ENCODE measurements at places on chromosomes 13 and 19. TPM values are rescaled to one million over a fixed set of nuclear protein-coding genes. Genes with fewer than 3 reads are reported as not detected.

Gene HIF3A
- total RNA-seq: 0.68 TPM

Gene SIGLECL1
- total RNA-seq: not detected

Gene ZNF534
- not detected for total RNA-seq

Gene TBXA2R
- 0.24 TPM for total RNA-seq

Gene RASGRP4
- total RNA-seq: not detected

Gene ELOF1
- 36.5 TPM for total RNA-seq

Gene MYO1F
- not detected for total RNA-seq

Gene PEAK3
- not detected for total RNA-seq

Gene SLC1A6
- total RNA-seq: not detected

GRCh38 chr19:44260343-44260681, 626 bp downstream of the ZNF233 start:
- peak; percentile 17 for DNase-seq

DNA sequence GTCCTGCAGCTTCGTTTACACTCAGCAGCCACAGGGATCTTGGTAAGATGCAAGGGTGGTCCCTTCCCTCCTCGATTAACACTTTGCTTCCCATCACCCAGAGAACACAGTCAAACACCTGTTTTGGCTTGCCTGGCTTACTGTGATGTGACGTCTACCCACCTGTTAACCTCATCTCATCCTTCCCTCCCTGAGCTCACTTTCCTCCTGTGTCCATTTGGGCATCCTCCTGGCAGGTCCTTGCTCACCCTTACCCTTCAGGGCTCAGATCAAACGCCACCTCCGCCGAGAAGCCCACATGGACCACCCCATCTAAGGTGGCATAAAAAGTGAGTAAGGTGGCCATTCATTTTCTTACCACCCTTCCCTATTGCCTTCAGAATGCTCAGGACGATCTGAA, 9.2 kb downstream of the FIZ1 start:
- DNase-seq: no peak

- no peak for DNase-seq
Observed at GRCh38 chr13:26025196-26025595, 26.6 kb downstream of the SHISA2 start.

GRCh38 chr19:46025835-46026234, 3.0 kb upstream of the PGLYRP1 start:
- no peak for DNase-seq

DNA sequence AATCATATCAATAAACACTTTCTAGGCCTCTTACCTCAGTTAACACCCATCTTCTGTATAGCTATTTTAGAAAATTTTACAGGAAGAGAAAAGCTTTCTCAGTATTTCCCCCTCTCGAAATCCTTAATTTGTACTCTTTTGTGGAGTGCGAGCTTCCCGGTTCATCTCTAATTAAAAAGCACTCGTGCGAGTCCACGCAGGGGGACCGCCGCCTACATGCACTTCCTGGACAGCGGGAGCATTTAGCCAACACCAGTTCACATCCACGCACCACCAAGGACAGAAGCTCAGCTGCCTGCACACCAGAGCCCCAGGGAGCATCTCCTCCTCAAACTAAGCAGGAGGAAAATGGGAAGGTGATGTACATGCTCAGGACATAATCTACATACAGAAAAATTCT, 60.0 kb downstream of the RASA3 start:
- DNase-seq: no peak

DNA sequence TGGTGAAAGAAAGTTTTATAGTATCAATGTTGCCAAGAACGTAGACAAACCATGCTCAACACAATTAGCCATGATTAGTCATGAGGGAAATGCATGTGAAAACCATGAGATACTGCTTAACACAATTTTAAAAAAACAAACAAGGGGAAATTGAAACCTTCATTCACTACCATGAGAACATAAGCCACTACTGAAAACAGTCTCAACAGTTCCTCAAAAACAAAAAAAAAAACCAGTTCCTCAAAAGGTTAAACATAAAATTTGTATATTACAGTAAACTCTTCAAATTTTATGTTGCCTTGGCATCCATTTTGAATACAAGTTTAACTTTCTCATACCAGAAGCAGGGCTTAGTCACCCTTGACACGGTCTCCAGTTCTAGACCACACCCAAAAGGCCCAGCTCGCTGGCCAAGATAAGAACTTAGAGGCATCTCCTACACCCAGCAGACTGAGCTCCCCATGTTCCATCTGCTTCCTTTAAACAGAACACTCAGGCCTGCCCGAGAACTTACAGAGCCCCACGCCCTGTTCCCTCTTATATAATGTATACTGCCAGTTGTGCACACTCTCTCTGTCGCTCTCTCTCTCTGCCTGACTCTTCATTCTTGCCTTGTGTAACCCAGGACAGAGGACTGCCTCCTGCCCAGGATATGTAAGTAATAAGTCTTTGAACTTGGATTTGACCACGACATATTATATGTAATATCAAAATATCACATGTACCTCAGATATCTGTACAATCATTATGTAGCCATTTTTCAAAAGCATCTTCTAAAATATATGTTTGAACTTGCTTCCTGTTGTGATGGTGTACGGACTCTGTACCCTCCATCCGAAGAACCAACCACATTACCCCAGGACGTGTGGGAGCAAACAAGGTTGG, 67.4 kb downstream of the STK24 start:
- DNase-seq: peak; percentile 24

DNA sequence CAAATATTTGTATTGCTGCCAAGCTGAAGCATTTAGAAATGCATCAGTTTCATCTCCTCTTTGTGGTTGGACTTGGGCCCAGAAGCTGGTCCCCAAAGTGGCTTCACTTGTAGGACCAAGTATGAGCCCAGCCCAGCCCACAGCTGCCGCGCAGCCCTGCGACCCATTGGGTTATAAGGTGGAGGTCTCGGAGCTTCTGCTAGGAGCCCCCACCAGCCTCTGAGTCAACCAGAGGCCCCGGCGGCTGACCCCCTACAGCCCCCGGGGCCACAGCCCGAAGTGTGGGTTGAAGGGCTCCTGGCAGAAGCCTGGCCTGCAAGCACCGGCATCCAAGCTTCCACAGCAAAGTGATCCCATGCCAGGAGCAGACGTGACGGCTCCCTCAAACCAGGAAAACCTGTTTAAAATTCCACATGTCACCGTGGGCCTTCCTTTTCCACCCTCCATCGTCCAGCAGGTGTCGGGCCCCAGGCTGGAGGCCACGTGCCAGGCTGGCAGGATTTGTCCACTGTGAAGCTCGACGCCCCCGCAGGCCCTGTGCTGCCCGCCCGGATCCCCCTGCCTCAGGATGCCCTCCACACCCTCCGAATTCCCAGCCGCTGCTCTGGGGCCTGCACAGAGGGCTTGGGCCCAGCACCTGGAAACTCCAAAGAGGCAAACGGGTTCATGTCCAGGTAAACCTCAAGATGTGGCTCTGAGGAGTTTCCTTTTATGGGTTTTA, 54.7 kb downstream of the C13orf46 start:
- DNase-seq: no peak

DNA sequence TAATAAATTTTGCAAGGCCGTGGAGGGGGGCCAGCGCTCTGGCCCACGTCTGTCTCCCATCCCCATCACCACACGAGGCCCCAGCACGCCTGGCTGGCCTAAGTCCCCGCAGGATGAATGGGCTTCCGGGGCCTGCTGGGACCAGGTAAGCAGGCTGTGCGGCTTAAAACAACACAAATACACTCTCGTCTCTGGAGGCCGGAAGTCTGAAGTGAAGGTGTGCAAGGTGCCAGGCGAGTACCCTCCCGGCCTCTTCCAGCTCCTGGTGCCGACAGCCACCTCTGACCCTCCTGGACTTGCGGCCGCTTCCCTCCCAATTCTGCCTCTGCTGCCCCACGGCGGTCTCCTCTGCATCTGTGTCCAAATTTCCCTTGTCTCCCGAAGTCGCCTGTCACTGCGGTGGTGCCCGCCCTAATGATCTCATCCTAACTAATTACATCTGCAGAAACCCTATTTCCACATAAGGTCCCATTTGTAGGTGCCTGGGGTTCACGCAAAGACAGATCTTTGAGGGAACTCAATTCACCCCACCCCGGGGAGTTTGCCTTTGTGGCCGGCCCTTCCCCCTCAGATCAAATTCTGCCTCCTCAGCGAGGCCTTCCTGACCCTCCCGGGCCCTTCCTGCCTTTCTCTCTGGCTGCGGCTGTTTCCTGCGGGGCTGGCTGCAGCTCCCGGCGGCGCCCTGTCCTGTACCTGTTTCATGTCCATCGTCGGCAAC, 8.1 kb upstream of the PTBP1 start:
- no peak for DNase-seq

- peak; percentile 25 for DNase-seq
Observed at GRCh38 chr19:49954092-49954829, 6.7 kb downstream of the SIGLEC11 start.

GRCh38 chr19:6042776-6043726, 65.1 kb upstream of the RANBP3 start:
- no peak for DNase-seq

GRCh38 chr19:48030073-48030472, 13.8 kb downstream of the CABP5 start:
- DNase-seq: no peak

DNA sequence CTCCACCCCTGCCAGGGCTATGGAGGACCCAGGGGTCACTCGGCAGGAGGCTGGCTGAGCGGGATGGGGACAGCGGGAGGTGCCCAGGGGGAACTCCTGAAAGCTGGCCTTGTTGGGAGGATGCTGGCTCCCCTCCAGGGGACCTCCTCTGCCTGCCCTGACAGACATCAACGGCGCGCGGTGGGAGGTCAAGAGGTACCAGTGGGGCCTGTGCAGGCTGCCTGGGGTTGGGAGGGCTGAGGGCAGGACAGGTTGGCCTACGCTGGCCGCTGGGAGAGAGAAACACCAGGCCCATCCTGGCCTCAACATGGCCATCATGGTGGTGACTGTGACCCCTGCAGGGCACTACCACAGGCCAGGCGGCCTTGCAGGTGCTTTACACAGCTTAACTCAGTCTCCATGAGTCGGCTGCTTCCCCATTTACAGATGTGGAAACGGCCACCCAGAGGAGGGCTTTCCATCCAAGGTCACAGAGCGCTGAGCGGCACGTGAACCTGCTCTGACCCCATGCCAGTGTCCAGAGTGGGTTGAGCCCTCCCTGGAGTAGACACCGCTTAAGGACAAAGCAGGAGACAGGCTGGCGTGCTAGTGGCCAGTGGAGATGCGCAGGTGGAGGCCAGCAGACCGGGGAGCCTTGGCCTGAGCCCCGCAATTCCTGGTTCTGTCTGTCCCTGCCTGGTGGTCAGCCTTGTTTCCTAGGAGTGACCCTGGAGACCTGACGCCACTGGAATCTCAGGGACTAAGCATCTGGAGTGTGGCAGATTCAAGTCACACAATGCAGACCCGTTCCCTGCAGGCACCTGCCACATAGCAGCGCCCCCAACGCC, 27.6 kb downstream of the CEBPG start:
- no peak for DNase-seq

DNA sequence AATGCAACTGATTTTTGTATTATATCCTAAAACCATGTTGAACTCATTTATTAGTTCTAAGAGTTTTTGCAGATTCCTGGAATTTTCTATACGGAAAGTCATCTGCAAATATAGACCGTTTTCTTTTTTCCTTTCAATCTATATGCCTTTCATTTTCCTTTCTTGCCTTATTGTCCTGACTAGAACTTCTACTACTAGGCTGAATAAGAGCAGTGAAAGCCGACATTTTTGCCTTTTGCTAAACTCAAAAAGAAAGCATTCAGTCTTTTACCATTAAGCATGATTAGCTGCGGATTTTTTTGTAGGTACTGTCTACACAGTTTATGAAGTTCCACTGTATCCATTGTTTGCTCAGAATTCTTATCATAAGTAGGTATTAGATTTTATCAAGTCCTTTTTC, 328.4 kb downstream of the TEX29 start:
- no peak for DNase-seq

GRCh38 chr13:31421756-31422155, 222.0 kb downstream of the B3GLCT start:
- no peak for DNase-seq

GRCh38 chr13:37945651-37946575, 76.3 kb upstream of the TRPC4 start:
- no peak for DNase-seq

DNA sequence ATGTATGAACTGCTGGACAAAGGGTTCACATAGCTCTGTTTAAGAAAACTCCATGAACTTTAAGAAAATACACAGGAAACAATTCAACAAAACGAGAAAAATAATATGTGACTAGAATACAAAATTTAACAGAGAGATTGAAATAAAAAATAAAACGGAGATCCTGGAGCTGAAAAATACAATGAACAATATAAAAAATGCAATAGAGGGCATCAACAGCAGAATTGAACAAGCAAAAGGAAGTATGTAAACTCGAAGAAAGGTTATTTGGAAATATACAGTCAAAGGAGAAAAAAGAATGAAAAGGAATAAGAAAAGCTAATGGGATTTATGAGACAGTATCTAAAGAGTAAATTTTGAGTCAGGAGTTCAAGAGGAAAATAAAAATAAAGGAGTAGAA, 163.0 kb upstream of the DACH1 start:
- no peak for DNase-seq

DNA sequence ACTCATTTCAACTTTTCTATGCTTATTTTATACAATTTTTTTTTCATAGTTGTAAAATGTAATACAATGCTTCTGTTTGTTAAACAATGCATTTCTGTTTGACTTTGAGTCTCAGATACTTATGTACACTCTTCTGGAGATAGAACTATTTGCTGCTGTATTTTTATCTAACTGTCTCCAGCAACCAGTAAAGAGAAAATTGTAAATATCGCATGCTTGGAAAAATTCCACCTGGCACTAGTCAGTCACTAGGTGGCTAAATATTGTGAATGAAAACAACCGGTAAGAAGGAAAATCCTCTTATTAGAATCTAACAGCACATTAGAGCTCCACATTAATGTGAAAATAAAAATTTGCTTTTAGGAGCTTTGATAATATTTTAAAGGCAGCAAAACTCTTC, 876.5 kb downstream of the PCDH9 start:
- no peak for DNase-seq

GRCh38 chr13:101989798-101990350, 412.0 kb downstream of the FGF14 start:
- DNase-seq: no peak

GRCh38 chr19:43768273-43769050, 12.3 kb downstream of the KCNN4 start:
- DNase-seq: no peak

DNA sequence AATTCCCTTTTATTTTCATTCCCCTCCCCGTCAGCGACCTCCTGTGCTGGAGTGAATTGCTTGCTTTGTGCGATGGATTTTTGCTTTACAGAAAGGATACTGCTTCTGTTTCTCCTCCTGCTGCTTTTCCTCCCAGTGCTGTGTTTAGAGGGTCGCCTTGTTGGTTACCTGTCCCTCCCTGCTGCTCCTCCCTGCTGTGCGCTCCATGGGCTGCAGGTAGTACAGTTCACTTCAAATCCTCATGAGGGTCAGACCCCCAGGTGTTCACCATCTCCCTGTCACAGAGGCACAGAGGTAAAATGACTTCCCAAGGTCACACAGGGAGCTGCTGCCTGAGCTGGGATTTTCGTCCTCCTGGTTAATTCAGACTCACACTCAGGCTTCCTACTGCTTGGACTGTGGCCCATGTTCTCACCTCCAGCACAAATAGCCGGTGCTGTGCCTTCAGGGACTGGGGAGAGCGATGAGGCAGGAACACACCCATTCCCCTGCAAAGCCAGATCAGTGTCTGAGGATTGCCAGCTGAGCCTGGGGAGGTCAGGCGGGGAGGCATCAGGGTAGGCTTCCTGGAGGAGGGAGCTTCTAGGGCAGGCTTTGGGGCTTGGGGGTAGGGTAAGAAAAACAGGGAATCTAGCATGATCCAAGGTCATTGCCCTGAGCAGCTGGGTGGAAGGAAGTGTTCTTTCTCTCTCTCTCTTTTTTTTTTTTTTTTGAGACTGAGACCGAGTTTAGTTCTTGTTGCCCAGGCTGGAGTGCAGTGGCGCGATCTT, 14.4 kb downstream of the BICRA start:
- no peak for DNase-seq

All from Calu3 (cell line).